NCI-H1105 (cell line): ENCODE measurements at places on chromosomes 11 and 22.
A peak's percentile ranks its signal among the peaks of the same experiment; 100 is the strongest.

GRCh38 chr11:5700421-5701054 lies 10.9 kb downstream of the TRIM22 start:
- DNase-seq: no peak

GRCh38 chr22:43168471-43169309 lies 17.3 kb downstream of the TSPO start:
- no peak for DNase-seq

DNA sequence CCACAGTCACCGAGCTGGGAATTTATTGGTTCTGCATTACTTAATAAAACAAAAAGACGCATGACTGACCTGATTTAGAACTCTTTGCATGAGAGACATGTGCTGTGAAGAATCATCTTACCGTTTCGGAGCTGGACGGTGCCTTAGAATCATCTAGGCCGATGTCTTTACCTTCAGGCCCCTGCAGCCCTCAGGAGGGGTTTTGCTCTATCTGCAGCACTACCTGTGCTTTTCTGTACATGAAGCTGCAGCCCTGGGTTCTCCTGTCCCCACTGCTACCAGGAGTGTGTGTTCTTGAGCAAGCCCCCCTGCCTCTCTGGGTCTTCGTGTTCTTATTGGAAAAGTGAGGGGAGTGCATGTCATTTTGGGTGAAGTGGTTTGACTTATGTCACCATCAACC lies 94.0 kb upstream of the OR4B1 start:
- DNase-seq: no peak

GRCh38 chr22:37860796-37861421 lies 11.7 kb downstream of the EIF3L start:
- no peak for DNase-seq

- no peak for DNase-seq
These were observed 76.6 kb upstream of the PRR5 start for GRCh38 chr22:44625421-44625760.

GRCh38 chr11:13333456-13333957 lies 55.9 kb downstream of the BMAL1 start:
- DNase-seq: no peak

DNA sequence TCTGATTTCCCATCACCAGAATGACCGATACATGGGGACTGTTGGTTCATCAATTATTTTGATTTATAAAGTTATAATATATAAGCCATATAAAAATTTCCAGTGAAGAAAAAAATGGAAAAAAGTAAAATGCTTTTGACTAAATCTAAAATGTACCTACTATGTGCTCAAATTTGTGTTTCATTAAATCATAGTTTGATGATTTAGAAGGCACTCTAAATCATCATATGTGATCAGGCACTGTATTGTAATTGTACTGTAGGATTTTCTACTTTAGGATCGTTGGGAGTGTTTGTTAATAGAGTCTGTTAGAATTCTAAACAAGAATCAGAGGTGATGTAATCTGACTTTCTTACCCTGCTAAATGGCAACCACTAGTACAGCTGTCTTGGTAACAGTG lies 2.4 kb downstream of the LIN7C start:
- DNase-seq: no peak

GRCh38 chr11:103942646-103943045 lies 93.8 kb upstream of the DDI1 start:
- DNase-seq: no peak

GRCh38 chr11:65487467-65488272 lies 11.2 kb upstream of the MALAT1 start:
- DNase-seq: peak; percentile 99

GRCh38 chr11:69554849-69555248 lies 73.4 kb downstream of the LINC01488 start:
- no peak for DNase-seq

DNA sequence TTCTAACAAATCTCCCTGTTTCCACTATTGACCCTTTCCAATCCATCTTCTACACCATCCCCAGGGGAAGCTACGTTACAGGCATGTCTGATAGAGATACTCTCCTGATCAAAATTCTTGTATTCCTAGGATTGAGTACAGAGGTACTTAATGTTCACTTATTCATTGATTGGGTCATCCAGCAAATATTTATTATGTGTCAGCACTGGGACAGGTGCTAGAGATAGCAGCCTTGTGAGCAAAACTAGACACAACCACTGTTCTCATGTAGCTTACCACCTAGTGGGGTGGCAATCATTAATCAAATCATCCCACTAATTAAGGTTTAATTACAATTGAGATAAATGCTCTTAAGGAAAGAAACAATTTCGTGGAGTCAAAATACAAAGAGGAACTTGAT lies 9.4 kb upstream of the RTCB start:
- no peak for DNase-seq

GRCh38 chr11:44137057-44137456 lies 41.6 kb downstream of the EXT2 start:
- no peak for DNase-seq

DNA sequence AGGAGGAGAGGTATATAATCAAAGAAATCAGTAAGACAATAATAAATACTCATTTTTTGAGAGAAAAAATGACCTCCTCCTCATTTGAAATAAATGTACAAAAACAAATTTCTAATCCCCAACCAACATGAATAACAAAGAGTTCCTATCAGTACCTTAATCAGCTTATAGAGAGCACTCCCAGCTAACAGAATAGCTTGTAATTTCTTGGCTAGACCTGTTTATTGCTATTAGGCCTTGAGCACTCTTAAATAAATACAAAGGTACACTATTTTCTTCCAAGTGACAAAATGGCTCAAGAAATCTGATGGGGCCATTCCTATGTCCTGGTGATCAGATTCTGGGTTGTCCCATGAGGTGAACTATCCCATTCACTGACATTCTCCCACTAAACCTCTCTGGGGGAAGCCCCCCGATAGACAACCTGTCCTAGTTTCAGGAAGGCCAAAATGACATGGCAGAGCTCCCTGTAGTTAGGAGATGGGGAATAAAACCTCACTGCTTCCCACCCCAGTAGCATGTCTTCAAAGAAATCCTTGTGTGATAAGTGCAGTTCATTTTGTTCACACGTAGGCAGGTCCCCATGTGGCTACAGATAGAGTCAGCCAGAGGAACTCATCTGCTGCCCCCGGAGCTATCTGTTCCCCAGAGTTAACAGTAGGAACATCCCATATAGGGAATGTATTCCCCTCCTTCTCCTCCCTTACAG lies 385.7 kb downstream of the SOX6 start:
- no peak for DNase-seq

GRCh38 chr22:39617342-39617741 lies 46.8 kb downstream of the CACNA1I start:
- DNase-seq: no peak

- DNase-seq: no peak
These were observed 191 bp upstream of the DEAF1 start for GRCh38 chr11:695288-695537.

- DNase-seq: no peak
These were observed 81.9 kb upstream of the PGR start for GRCh38 chr11:101211407-101211975.

GRCh38 chr11:105109855-105110687 lies 29.5 kb downstream of the CARD18 start:
- DNase-seq: no peak

- DNase-seq: no peak
These were observed 244.0 kb upstream of the ANO5 start for GRCh38 chr11:21948876-21949275.
